ENCODE measurements at places on chromosomes 3 and 15. TPM values are rescaled to one million over a fixed set of nuclear protein-coding genes. Genes with fewer than 3 reads are reported as not detected.

DNA sequence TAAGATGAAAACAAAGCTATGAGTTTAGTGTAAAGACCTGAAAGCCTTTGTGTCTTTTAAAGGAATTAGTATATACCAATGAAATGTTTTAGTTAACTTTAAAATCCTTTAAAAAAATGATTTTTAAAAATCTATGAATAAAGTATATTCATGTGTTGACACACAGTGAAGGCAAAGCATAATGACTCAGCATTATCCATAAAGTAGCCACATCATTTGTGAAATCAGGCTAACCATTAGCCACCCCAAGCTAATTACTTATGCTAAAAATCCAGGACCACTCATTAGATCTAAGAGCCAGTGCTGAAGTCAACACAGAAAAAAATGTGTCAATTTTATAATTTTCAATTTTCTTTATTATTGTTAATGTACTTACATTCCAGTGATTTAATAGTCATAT, 310.2 kb downstream of the TBC1D5 start:
- H3K36me3 ChIP-seq: no peaks in the 10 kb centered on the region
- H3K27me3 ChIP-seq: no peaks in the 10 kb centered on the region
- no peaks in the 10 kb centered on the region for H3K4me1 ChIP-seq
- no peak overlapping the region for H3K4me3 ChIP-seq
- no peak for DNase-seq

GRCh38 chr3:13651775-13652428, 103.0 kb downstream of the FBLN2 start:
- no peaks in the 10 kb centered on the region for H3K27me3 ChIP-seq
- H3K4me1 ChIP-seq: peaks cover 34% of the 10 kb centered on the region
- H3K36me3 ChIP-seq: no peaks in the 10 kb centered on the region
- no peak overlapping the region for H3K27ac ChIP-seq
- no peak for DNase-seq
- no peak overlapping the region for H3K4me3 ChIP-seq

DNA sequence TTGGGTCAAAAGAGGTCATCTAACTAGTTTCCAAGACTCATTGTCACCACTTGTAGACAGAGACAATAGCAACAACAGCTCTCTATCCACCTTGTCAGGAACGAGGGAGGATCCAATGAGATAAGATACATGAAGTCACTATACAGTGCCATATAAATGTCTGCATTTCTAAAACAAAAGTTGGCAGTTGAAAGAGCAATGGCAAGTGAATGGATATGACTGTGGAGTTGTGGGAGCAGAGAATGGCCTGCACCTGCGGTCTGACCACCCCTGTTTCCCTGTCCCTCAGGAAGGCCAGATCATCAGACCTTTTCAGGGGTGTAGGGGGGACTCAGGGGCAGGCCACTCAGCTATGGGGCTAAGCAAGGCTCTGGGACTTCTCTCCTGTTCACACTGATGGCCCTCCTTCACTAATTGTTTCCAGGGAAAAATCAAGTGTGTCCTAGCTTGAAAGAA, 40.7 kb upstream of the PSMD6 start:
- no peak for DNase-seq
- H3K4me3 ChIP-seq: no peak overlapping the region
- H3K4me1 ChIP-seq: no peaks in the 10 kb centered on the region
- no peak overlapping the region for H3K27ac ChIP-seq
- no peaks in the 10 kb centered on the region for H3K36me3 ChIP-seq

DNA sequence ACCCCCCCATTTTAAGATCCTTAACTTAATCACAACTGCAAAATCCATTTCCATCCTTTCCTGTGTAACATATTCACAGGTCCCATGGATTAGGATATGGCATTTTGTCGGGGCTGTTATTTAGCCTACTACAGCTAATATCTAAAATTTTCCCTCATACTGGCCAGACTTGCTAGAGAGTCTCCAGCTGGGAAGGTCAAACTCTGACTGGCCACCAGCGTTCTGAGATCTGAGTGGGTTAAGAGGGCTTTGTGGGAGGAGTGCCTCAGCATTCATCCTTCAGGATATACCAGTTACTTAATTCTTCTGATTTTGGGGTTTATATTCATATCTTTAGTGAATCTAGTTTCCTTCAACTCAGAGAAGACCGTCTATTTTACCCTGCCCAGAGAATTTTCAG, 17.7 kb downstream of the TM4SF18 start:
- DNase-seq: no peak
- no peaks in the 10 kb centered on the region for H3K36me3 ChIP-seq
- no peak overlapping the region for H3K27ac ChIP-seq
- no peak overlapping the region for H3K4me3 ChIP-seq
- H3K27me3 ChIP-seq: no peaks in the 10 kb centered on the region
- peaks cover 14% of the 10 kb centered on the region for H3K4me1 ChIP-seq

GRCh38 chr3:183560607-183561006, 5.1 kb upstream of the KLHL6 start:
- no peaks in the 10 kb centered on the region for H3K27me3 ChIP-seq
- DNase-seq: no peak
- H3K27ac ChIP-seq: no peak overlapping the region
- no peaks in the 10 kb centered on the region for H3K4me1 ChIP-seq

ADIPOQ gene
- not detected for polyA plus RNA-seq

Data from keratinocyte (primary cell).